ENCODE measurements at places on chromosomes 11 and 22.

DNA sequence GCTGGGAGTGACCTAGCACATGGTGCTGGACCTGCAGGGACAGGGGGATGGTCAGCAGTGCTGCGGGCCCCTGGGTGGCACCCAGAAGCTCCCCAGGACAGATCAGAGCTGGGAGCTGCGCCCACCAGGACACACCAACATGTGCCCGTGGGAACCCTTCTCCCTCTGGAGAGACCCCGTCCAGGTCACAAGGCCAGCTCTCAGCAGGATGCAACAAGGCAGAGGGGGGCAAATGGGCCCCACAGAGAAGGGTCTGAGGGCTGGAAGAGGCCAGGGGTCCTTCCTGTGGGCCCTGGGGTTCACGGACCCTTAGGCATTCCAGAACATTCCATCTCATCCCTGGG is 6.2 kb downstream of the DUSP8 start:
- no peak for DNase-seq

DNA sequence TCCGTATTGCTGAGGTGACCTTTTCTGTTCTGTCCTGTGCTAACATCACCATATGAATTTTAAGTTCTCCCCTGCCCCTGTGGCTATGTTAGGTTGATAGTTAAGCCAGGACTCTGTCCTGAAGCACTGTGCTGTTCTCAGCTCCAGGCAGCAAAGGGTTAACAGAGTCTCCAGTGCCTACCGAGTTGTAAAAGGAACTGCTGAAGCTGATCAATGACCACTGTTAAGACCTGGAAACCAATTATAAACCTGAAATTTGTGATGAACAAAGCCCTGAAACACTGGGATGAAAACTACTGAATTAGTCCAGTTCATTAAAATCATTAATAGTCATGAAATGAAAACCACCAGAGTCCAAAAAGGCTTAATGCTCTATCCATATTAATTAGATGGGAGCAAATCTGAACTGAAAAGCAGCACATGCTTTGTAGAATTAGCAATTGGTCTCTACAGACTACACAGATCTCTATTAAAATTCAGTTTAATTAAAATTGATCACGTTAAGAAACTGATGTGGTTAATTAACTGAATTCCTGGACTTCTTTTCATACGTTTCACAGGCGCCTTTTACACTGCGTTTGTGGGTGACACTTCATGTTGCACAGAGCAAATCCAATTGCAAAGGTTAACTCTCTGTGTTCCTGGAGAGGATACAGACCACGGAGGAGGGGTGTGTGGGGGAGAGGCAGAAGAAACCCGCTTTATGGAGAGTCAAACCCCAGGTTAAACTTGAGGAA is 188.5 kb upstream of the MPPED2 start:
- no peak for DNase-seq

DNA sequence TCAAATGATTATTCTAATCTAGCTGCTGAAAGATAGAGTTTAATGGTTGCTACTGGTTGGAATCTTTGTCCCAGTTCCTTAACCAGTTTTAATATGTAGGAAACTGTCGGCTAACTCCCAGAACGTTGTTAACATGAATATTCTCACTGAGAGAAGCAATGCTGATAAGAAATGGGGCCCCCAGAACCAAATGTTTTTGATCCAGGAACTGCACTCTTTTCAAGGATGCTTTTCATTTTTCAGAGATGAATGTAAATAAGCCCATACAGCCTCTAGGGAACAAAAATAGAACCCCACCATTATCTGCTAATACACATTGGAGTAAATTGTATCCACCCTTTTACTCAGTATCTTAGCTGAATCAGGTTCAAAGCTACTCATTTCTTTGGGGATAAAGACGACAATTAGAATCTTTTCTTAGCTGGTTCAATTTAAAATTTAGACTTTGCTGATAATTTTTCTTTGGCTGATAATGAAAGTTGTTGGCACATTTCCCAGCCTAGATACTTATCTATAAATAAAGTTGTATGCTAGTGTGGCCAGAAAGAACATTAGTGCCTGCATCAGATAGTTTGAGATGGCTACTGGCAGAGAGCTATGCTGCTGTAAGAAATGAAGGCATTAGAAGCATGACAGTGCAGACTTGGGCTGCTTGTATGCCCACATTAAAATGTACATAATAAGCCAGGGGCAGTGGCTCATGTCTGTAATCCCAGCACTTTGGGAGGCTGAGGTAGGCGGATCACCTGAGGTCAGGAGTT is 323.3 kb upstream of the PDGFD start:
- no peak for DNase-seq

DNA sequence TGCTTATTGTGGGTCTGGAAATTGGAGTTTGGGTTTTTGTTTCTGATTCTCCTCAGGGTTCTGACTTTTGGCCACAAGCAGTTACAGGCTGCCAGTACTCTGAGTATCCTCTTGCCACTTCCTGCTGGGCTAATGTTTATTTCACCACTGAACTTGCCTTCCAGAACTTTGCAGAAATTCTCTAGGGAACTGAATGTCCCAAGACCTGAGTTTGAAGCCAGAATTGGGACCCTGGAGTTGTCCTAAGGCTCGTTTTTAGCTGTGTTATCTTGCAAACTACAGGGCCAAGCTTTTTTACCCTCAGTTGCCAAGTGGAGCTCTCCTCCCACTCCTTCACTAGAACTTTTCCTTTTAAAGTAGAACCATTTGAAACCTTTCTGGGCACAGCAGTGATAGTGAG is 89.9 kb downstream of the FAT3 start:
- DNase-seq: no peak

DNA sequence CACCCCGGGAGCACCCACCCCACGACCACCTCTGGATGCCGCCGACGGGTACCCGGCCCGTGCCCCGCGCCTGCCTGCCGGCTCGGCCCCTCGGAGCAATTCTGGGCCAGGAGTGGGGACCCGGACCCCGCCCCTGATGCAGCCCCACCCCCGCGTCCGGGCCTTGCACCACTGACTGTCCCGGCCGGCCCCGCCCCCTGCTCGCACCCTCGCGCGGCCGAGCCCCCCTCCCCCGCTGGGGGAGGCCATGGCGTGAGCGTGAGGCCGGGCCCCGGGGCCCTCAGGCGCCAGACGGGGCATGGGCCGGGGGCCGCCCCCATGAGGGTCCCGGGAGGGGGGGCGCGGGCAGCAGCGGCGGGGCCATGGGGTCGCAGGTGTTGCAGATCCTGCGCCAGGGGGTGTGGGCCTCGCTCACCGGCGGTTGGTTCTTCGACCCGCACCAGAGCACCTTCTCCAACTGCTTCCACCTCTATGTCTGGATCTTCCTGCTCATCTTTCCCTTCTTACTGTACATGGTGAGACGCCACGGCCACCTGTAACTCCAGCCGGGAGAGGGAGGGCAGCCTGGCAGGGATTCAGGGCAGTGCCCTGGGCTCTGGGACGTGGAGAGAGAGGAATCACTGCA is 486 bp downstream of the PCNX3 start:
- DNase-seq: no peak

DNA sequence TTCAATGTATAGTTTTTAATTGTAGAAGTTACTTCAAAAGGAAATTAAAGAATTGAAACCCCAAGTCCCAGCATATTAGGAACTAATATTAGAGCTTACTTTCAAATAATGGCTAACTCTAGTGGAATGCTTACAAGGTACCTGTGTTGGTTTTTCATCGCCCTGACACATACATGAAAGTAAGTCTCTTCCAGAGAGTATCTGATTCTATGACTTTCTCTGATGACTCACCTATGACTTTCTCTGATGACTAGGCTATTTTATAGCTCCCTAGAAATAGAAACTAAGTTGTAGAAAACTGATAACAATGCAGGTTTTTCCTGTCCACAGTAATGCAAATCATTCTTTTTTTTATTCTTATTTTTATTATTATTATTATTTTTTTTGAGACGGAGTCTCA is 33.6 kb upstream of the MMP7 start:
- DNase-seq: no peak

DNA sequence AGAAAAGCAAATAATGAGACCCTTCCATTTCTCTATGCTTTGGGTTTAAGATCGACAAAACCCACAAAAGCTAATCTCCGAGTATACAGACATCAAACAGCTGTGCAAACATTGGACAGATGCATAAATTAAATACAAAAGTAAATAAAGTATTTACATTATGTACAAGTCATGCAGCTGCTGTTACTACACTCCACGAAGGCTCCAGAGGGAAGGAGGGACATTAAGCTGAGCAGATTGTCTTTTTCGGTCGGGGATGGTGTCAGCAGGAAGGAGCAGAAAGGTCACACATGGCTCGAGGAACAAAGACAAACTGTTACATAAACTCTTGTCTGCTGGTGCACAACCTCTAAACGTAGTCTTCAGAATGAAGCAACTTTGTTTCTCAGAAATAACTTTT is 88.8 kb upstream of the BARX2 start:
- no peak for DNase-seq

DNA sequence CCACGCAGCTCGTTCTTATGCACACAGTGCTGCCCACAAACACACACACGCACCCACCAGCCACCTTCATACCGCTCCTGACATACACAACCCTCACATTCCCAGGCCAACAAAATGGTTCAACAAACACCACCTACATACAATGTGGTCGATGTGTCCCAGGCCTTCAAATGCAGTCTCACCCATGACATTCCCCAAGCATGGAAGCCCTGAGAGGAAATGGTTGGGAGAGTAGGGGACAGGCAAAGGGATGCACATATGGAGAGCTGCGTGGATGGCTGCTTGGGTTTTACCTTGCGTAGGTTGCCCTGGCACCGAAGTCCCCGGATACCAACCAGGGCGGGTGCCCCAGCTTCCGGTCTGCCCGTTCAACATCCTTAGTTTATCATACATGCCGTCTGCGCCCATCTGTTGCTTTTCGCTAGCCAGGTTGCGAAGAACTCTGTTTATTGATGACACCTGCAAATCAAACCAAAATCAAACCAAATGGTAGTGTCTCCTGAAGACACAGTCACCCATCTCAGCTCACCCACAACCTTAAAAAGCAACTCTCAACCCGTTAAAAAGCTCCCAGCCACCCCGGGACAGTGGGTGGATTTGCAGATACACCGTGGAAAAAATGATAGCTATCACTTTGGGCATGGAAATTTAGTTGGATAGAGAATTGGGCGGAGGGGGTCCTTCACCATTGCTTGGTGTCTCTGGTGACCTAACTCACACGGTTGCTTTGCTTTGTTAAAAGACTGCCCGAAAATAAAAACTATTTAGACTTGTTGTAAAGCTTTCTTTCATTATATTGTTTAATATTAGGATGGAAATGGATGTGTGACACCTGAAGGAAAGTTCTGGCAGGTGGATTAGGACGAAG is 10.5 kb downstream of the PAX6 start:
- DNase-seq: no peak

DNA sequence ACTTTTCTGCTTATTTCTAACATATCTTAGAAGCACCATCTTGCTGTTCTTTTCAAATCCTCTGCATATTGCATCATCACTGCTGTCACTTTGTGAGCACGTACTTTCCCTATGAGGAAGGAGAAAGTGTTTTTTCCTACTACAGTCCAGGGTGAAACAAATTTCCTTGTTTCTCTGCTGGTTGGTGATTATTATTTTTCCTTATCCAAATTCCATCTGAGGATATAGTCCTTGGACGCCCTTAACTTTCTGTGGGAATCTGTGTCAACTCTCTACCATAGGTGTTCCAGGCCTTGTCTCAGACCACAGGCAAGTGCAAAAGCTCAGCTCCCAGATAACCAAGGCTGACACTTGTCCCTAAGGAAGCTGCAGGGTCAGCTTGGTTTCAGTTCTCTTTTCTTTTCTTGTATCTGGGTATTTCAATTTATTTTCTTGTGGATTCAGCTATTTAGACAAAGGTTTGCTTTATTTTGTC is 29.4 kb upstream of the LYVE1 start:
- no peak for DNase-seq

DNA sequence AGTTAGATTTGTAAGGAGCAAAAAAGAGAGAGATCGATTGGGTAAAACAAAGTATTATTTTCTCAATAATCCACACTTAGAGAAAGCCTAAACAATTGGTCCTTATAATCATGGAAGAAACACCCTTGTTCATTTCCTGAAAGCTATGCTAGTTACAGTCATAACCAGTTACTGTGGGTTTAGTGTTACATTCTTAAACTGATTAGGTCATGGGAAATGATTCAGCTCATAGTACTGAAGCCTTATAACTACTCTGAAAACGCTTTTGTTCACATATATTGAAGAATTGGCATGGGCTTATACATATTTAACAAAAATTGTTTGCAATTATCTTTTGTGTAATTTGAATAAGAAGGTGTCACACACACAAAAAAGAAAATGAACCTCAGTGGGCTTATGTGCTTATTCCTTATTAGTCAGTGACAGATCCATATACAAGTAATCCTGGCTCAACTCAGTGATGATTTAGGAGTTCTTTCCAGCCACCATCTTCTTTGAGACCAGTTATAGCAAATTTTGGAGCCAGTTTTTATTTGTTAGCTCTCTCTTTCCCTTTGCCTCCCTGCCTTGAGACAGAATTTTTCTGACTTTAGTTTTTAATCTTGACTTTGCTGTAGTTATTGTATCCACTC is 198.5 kb upstream of the CTSC start:
- DNase-seq: no peak

DNA sequence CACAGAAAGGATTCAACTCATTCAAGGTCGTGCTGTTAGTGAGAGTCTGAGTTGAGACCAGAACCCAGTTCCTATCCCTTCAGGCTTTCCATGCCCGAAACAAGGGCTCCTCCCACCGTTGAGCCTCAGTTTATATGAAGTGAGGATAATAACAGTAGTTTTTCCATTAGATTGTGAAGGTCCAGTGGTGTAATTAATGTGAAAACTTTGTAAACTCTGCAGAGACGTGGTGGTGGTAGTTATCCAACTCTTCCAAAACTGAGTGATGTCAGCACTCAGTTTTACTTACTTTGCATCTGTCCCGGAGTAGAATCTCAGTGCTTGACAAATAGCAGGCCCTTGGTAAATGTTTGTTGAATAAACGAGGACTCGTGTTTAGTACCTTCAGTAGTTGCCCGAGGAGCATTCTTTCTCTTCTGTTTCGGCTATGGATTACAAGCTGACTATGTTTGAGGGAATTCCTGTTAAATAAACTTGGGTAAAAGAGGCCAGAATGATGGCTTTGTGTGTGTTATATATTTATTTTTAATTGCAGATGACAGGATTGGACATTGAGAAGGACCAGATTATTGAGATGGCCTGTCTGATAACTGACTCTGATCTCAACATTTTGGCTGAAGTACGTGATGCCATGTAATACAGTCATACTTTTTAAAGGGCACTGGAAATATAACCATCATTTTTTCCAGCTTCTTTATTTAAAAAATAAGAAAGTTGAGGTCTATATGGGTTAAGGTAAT is 1.0 kb downstream of the REXO2 start:
- DNase-seq: no peak

- no peak for DNase-seq
These were observed 214.7 kb upstream of the SYN3 start for GRCh38 chr22:33272871-33273270.

GRCh38 chr11:129853518-129854231 is 38.0 kb downstream of the TMEM45B start:
- DNase-seq: no peak

GRCh38 chr22:50684986-50685385 is 12.4 kb downstream of the SHANK3 start:
- no peak for DNase-seq

- DNase-seq: no peak
These were observed 728.9 kb downstream of the JRKL start for GRCh38 chr11:97118614-97119200.
